Stimulated activated CD8-positive, alpha-beta memory T cell treated with anti-CD3 and anti-CD28 coated beads, Interleukin-12 subunit alpha, Interleukin-12 subunit beta, amount 100 ng/mL, for 1 hour (primary cell): ENCODE measurements at places on chromosomes 5 and 9.

GRCh38 chr5:55191165-55191564 lies 18.2 kb upstream of the CDC20B start:
- no peak for DNase-seq

GRCh38 chr5:37495668-37496347 lies 116.7 kb downstream of the WDR70 start:
- DNase-seq, result no peak

DNA sequence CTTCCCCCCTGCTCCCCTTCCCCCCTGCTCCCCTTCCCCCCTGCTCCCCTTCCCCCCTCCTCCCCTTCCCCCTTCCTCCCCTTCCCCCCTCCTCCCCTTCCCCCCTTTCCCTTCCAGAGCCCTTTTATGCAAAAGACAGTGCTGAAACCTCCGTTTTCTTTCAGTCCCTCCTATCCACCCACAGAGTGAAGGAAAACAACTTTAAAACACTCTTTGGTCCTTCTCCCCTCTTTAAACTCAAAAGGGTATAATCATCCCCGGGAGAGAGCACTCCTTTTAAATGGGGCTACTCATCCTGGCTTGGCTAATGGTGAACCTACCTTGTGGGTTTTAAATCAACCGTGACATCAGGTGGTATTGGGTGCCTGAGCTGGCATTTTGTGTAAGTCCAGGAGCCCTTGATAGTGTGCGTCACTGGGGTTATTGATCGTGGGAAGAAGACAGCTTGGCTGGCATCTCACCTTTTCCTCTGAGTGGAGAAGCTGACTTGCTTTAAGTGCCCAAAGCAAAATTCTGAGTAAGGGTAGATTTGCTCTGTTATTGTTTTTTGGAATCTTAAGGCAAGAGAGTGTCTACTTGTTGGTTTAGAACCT lies 2.7 kb downstream of the LARP1 start:
- DNase-seq, result peak; percentile 21

GRCh38 chr5:157924931-157925729 lies 66.2 kb upstream of the CLINT1 start:
- DNase-seq, result no peak

- no peak for DNase-seq
Measured at GRCh38 chr5:168339109-168339771, 47.8 kb downstream of the WWC1 start.

GRCh38 chr5:111225926-111226325 lies 1.7 kb downstream of the CAMK4 start:
- no peak for DNase-seq

DNA sequence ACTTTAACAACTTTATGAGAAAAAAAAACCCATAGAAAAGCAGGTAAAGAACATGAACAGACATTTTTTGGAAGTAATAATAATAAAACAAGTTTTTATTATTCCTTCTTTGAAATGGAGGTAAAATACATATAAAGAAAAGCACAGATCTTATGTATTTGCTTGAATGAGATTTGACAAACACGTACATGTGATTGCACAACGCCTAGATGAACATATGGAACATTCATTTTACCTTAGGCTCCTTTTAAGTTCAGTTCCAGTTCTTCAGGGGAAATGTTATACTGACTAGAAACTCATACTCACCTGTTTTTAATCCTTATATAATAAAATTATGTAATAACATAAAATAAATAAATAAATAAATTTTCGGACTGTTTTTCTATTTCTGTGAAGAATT lies 61.8 kb downstream of the GGTA1 start:
- no peak for DNase-seq

DNA sequence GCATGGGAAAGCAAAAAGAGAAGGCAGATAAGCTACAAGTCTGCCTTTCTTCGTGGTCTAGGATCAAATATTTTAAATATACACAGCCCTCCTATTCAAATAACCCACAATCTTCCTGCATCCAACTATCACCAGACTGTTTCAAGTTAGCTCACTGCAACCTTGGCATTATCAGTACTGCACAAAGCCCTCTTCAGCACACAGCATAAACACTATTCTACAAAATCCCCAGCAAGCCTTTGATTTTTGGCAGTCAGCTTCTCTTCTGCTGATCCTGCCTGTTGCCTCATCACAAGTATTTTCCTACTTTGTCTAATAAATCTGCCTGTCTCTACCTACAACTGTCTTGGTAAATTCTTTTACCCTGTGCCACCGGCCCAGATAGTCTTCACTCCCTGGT lies 142.9 kb downstream of the COX7C start:
- no peak for DNase-seq

- no peak for DNase-seq
Measured at GRCh38 chr5:153523831-153524230, 33.4 kb downstream of the GRIA1 start.

- no peak for DNase-seq
Measured at GRCh38 chr9:109192732-109193361, 25.8 kb upstream of the FRRS1L start.

DNA sequence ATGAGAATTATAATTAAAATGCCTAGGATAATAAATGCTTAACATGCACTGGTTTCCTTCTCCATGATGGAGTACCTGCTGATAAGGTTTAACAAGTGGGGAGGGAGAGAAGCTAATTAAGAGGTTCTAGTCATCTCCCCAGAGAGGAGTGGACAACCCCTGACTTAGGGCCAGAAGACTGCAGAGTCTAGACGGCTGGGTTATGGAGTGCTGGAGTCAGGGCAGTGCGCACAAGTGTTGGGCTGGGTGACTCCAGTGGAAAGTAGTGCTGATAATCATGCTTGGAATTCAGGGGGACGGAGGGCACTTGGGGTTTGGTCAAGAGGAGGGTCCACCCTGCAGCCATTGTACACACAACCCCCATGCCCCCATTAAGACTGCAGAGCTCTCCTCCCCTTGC lies 32.8 kb upstream of the TGFBI start:
- no peak for DNase-seq

DNA sequence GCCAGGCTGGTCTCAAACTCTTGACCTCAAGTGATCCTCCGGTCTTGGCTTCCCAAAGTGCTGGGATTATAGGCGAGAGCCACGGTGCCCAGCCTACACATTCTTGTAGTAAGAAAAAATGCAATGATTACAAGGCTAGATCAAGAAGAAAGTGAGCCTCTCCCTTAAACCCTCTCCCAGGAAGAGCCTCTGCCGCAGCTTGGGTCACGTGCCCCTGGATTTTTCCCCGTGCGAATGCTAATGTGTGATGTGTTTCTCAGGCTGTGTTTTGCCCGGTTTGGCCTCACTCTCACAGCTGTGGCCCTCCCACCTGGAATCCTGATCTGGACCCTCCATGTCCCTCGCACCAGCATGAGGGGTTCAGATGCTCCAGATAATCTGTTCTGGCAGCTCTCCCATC lies 6.9 kb downstream of the PLPP7 start:
- no peak for DNase-seq

- DNase-seq, result no peak
Measured at GRCh38 chr9:76964612-76965011, 54.8 kb upstream of the FOXB2 start.

- DNase-seq, result no peak
Measured at GRCh38 chr5:157599565-157599964, 24.0 kb upstream of the ADAM19 start.

DNA sequence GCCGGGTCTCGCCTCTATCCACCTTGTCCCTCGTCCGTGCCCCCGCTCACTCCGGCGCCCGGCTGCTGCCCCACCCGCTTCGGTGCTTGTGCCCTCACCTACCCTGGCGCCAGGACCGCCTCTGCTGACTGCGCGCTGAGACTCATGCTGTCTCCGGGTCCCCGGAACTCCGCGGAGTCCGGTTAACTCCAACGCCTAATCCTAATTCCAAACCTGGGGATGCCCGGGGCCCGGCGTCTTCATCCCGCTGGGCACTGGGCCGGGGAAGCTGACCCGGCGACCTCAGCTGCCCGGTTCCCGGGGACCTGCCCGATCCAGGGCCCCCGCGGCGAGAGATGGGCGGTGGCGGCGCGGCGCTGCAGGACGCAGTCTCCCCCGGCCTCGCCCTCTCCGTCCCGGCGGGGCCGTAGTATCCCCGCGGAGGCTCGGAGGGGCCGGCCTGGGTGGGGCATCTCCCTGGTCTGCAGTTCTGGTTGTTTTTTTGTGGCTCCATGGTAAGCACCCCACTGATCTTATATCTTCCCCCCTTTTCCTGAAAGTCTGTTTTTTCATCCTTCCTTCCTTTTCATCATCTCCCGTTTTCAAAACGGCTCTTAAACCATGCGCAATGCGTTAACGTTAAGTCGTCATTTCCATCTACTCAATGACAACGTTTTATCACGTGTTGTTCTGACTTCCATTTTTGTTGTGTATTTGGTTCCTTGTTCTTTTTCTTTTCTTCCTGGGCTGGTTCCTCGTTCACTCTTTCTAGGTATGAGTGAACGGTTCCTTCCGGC lies 41.1 kb upstream of the PLEKHG4B start:
- DNase-seq, result no peak

DNA sequence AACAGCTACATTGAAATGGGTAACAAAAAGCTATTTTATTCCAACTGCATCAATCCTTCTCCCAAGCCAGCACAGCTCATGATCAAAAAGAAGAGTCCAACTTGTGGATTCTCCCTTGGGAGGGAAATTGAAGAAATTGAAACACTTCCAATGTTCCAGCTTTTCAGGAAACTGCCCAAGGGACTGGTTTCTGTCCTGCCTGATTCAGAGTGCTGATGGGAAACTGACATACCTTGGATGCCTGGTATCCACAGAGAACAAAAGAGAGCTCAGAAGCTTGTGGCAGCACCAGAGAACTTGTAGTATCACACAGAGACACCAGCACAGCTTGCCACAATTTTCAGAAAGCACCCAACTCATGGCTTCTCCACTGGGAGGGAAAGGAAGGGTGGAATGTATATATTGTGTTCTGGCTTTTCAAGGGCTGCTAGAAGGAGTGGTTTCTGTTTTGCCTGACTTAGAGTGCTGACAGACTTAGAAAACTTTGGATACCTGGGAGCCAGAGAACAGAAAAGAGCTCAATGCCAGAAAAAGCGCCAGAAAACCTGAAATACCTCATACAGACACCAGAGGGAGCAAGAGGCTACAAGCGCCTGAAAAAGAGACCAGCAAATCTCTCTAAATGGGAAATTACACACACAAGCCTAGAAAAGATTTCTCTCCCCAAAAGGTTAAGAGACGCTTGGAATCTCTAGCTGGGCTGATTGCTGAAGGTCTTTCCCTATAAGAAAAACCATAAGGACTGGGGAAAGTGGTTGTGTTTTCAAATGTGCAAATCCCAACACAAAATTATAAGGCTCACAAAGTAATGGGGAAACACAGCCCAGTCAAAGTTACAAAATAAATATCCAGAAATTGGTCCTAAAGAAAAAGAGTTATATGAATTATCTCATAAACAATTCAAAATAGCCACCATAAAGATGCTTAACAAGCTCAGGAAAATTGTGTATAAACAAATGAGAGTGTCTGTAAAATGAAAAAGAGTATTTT lies 178.8 kb downstream of the SPOCK1 start:
- DNase-seq, result no peak

DNA sequence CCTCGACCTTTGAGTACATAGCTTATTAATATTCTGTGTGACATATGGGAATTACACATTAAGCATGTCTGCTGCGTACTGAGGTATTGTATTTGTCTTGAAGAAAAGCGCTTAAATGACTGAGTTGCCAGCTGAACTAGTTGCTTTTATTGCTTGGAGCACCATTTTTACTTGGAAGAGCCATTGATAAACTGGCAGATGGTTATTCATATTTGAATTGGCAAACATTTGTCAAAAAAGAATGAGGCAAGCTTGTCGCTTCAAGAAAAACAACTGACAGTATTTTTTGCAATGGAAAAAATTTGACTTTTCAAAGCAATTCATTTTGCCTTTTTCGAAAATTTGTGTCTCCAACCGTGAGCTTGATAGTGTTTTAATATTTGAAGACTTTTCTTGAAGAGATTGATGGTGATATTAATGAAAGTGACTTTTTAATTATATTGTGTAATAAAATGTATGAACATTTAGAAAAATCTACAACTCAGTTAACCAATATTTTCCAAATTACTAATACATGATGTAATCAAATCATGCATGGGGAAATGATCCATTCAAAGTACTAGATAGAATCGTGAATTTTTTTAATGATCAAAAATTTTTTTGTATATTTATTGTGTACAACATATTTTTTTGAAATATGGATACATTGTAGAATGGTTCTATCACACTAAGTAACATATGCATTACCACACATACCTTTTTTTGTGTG lies 55.1 kb upstream of the CCDC152 start:
- DNase-seq, result no peak

DNA sequence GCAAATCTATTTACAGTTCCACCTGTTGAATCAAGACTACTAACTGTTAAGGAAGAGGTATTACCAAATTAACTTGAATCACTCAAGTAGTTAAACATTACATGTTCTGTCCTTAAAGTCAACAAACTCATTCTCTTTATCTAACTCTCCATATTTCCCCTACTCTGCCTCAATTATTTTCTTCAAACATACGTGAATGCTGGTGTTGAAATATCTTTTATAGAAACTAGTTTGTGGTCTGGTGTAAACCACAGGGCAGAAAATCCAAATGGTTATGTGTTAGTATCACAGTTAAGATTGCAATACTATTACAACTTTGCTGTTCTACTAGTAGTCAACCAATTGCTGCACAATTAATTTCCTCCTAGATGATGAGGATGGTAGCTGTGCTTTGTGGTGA lies 603.5 kb downstream of the KCTD16 start:
- DNase-seq, result no peak

DNA sequence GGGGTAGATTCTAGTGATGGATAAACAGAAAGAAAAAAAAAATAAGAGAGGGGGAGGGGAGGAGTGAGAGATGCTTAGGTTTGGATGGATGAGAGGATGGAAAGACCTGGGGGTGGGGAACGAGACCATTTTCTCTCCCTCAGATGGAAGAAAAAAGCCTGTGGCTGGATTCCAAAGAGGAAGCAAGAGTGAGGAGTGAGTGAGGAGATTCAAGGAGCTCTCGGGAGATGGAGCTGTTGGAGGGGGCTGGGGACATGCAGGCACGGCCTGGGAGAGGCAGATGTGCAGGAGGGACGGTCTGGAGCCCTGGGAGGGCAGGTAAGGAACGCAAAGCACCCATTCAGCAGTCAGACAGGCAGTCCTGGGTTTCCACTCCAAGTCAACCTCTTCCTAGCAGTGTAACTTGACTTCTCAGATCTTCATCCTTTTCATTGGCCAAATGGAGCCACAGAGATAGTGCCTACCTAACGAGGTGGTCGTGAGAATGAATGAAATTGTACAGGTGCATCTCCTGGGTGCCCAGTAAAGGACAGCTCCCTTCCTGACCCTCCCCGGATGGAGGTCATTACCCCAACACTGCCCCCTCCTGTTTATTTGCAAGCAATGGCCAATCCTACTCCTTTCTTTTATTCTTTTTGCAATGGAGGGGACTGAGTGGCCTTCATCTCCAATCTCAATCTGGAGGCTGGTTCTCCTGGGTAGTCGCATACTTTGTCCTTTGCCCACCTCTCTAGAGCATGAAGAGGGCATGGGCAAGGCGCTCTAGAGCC lies 52.2 kb downstream of the PCDH1 start:
- no peak for DNase-seq
